ENCODE measurements at places on chromosomes 7 and 10.

GRCh38 chr10:87740254-87740655 is 77.8 kb downstream of the ATAD1 start:
- no peak for DNase-seq

GRCh38 chr10:116748041-116748440 is 5.7 kb upstream of the HSPA12A start:
- DNase-seq: no peak

DNA sequence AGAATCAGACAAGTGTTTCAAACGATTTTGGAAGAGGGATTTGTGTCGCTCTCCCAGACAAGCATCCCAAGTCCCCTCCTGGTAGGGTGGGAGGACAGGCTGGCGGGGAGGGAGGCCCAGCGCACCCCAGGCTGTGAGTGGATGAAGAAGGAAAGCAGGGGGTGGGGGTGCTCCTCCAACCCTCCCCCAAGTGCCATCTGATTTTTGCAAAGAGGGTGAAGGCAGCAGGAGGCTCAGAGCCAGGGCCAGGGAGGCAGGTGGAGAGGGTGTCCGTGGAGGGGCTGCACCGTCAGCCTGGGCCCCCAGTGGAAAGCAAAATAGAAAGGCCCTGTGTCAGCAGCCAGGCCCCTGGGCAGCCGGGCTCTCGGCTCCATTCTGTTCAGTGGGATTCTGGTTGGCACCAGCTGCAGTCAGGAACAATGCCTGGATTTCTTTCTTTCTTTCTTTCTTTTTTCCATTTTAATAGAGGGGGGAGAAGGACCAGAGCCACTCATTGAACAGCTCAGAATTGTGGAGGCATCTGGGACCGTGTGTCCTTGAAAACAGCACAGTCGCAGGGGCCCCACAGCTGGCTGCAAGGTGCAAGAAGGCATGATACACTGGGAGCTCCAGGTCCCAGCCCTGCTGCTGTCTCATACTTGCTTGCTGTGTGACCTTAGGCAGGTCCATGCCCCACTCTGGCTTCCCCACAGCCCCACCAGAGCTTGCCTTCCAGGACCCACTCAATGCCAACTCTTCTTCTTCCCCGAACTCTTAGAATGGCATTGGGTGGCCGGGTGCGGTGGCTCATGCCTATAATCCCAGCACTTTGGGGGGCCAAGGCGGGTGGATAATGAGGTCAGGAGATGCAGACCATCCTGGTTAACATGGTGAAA is 7.1 kb upstream of the ZMIZ1 start:
- no peak for DNase-seq

GRCh38 chr7:74479961-74480829 is 26.5 kb downstream of the GTF2IRD1 start:
- peak; percentile 41 for DNase-seq

DNA sequence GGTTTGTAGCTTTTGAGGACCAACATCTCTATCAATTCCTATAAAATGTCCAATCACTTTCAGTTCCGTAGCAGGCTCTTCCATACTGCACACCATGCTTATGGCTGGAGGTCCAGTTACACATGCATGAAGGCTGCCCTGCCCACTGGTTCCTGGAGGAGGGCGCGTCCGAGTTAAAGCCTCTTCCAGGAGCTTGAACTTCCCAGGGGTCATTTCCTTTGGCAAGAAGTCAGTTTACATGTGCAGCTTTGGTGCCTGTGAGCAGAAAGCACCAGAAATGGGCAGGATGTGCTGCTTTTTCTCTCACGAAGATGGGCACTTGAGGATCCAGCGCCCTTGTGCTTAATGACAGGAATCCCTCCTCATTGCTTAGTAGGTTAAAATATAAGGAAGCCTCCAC is 17.6 kb upstream of the PHYH start:
- no peak for DNase-seq

DNA sequence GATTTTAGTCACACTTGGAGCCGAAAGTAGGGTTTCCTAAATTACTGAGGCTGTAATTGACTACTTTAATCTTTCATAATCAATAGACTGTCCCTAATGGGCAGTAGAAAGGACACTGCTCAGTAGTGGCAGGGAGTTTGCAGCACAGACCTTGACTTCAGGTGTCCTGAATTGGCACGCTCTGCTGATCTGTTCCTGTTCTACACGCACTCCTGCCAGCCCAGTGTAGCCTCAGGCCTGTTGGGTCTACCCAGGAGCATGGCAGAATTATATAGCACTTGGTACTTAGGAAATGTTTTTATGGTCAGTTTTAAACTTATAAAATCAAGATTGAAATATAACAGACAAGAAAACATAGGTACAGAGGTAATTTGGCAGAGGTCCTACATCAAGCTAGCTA is 9.0 kb downstream of the EIF4H start:
- no peak for DNase-seq

DNA sequence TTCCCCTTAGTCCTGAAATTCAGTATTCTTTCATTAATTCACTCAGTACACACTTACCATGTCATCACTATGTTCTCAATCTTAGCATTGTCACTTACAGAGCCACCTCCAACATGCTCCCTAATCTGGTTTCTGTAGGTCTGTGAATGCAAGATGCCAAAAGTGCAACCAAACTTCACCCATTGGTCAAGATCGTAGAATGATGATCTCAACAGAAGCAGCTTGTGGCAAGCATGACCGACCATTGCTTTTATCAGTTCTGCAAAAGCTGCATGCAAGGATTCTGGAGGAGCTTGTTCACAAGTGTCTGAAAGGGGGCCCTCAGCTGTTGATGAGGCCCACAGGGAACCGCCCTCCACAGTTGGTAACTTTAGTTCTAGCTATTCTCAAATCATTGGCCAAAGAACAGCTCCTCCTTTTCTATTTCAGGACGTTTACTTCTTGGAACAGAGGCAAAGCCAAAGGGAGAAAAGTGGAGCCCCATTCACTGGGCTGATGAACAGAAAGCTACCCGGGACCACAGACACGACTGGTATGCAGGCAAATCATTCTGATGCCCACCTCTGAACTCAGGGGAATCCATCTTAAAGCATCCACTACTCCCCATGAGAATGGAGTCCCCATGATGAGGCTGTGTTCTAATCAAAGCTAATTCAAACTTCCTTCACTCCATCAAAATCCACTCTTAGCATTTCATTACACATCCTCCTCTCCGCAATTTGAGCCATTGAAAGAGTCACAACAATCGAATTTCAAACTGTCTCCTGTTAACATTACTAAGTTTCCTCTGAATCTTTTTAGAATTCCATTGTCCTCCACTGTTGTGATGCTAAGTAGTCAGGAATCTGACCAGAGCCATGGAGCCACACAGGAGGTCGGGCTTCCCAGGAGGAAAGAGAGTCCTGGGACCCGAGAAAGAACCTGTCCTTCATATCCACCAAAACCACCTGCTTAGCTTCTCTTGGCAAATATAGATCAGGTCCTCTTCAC is 13.9 kb downstream of the GRB10 start:
- DNase-seq: no peak

DNA sequence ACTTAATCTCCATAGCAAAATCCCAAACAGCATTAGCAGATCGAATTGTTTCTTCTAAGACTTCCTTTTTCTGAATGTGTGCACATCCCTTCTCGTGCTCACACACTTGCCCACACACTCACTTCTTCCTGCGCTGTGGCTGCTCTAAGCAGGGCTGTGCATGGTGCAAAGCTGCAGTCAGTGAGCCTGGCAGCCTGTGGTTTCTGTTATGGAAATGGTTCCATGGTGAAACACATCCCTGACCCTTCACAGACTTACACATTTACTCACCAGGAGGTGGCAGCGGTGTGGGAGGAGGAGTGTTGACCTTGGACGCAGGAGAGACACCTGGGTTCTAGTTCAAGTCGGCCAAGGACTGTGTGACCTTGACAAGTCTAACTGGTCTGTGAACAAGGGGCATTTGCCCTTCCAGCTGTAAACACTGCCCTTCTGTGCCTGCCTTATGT is 24.9 kb downstream of the MTURN start:
- DNase-seq: no peak

- DNase-seq: no peak
Observed at GRCh38 chr7:20696002-20696605, 80.6 kb downstream of the ABCB5 start.

DNA sequence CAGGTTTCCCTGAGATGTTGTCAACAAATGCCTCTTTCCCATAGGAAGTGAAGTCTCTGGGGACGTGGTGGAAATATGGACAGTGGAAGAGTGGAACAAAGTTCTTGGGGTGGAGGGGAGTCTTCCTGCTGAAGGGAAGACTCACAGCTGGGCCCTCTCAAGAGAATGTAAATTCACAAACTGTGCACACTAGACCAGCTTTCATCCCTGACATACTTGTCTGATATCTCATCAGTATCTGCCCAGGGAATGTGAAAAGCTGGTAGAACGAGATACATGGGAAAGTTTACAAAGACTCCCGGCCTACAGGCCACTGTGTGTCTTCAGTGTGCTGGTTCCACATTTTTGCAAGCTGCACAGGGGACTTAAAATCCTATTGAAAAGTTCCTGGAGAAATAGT is 16.7 kb upstream of the CCDC3 start:
- no peak for DNase-seq

GRCh38 chr10:130771491-130771946 is 540.0 kb downstream of the TCERG1L start:
- no peak for DNase-seq

DNA sequence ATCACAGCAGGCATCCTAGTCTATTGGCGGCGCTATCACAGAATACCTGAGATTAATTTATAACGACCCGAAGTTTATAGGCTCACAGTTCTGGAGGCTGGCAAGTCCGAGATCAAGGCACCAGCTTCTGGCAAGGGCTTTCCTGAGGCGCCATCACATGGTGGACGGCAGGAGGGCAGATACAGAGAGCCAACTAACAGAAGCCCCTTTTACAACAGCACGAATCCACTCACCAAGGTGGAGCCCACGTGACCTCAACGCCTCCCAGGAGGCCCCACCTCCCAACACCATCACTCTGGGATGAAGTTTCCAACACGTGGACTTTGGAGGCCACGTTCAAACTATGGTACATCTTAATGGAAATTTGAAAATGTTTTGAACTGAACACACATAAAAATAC is 255.3 kb downstream of the ELFN1 start:
- no peak for DNase-seq

GRCh38 chr10:69810097-69810496 is 8.4 kb downstream of the COL13A1 start:
- no peak for DNase-seq

DNA sequence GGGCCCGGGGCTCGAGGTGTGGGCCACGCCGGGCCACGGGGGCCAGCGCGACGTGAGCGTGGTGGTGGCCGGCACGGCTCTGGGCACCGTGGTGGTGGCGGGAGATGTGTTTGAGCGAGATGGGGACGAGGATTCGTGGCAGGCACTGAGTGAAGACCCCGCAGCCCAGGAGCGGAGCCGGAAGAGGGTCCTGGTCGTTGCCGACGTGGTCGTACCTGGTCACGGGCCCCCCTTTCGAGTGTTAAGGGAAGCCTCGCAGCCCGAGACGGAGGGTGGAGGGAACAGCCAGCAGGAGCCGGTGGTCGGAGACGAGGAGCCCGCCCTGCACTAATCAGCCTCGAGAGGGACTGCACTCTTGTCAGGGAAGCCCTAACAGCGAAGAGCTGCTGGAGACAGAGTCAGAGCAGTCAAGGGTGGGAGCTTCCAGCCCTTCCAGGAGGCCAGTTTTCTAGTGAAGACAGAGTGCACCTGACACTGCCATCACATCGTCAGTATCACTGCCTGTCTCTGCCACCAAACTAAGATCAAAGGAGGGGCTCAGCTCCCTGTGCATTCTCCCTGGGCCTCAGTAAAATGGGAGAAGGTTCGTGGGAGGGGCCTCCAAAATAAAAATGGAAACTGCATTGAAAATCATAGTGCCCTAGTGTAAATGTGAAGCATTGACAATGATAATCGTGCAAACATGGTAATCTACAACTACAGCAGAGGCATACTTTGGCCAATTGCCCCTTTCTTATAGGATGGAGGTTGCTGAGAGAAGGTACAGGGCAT is 1.3 kb downstream of the MBLAC1 start:
- DNase-seq: no peak

DNA sequence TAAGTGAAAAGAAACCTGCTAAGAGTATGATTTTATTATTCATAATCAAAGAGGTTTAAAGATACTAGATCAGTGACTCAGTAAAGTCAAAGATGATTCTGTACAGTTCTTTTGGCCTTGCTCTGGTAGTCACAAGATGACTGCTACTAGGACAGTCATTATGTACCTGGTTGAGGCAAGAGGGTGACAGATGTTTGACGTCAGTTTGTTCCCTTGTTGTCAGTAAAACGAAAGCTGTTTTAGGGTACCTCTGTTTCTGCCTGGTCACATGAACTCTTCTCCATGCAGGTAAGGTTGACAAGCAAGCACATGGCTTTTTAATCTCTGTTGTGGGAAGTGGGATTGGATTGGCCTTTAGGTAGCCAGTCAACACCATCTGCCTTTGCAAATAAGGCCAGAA is 308.0 kb downstream of the EXOC4 start:
- no peak for DNase-seq

DNA sequence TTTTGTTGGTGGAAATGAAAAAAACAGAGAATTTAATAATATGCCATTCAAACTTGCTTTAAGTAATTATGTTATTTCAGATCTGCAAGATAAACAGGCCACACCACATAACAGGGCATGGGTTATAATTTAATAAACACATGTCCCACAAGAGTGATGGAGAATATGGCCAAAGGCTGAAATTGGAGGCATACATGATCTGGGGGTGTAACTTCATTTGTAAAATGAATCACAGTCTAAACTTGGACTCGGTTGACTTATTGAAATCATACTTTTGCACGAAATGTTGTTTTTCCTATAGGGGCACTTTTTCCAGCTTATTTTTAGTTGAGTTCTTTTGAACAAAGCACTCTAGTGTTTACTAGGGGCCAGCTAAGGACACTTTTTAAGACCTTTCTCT is 151.6 kb downstream of the TMEM26 start:
- no peak for DNase-seq

- no peak for DNase-seq
Observed at GRCh38 chr7:27685209-27685608, 22.5 kb upstream of the HIBADH start.

DNA sequence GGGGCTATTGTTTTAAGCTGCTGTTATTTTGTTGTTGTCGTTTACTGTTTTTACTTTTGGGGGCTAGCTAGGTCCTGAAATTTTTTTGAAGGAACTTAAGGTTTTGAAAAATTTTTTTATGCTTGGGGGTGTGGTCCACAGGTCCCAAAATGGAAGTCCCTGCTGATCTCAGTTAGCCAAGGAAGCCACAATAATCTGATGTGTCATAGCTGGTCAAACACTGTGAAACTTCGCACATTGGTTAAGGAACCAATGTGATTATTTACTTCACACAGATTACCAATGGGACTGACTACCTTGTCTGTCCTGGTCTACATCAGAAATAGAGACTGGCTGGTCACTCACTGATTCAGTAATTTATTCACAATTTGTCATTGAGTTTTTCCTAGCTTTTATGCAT is 29.5 kb upstream of the HYCC1 start:
- no peak for DNase-seq

GRCh38 chr7:1758859-1759521 is 88.9 kb downstream of the ELFN1 start:
- DNase-seq: no peak

GRCh38 chr7:19621740-19622139 is 87.1 kb downstream of the POLR1F start:
- DNase-seq: no peak

- no peak for DNase-seq
Observed at GRCh38 chr10:99331207-99331803, 2.1 kb downstream of the CNNM1 start.
